ENCODE measurements at places on chromosomes 5 and 9.

- DNase-seq: no peak
Measured at GRCh38 chr5:151208481-151208914, 15.4 kb downstream of the CCDC69 start.

- DNase-seq: no peak
Measured at GRCh38 chr9:69898714-69899209, 78.1 kb downstream of the CFAP95 start.

GRCh38 chr9:81559709-81560108 is 129.6 kb downstream of the TLE1 start:
- DNase-seq: no peak

DNA sequence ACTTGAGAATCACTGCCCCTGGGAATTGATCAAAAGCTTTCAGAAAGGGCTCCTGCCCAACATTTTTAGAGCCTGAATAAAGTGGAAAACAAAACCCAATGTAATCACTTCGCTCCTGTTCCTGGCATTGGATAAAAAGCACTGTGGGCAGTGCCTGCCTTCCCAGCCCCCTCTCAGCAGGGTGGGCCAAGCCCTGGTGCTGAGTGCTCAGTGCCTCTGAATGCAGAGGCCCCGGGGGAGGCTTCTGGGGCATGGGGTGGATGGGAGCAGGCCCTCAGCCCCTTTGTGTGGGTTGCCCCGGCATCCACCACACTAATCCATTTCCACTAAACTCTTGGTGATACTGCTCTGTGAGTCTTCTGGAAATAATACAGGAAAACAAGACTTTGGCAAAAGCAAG is 55.6 kb downstream of the CFAP90 start:
- DNase-seq: no peak

- peak; percentile 61 for DNase-seq
Measured at GRCh38 chr5:138068742-138069600, 14.9 kb upstream of the WNT8A start.

DNA sequence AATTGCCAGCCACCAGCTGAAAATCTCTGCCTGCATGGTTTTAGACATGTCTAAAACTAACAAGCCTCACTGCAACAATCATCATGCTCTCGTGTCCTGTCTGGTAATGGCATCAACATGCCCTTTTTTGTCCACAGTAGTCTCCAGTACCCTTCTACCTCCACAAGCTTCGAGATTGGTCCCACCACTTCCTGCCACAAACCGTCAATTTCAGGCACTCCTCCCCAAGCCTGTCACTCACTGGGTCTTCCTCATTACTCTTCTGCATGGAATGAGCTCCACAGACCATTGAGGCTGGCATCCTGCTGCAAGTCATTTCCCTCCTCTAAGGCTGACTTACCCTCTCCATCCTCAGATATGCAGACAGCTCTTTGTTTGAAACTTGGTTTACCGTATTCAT is 9.0 kb downstream of the LPAR1 start:
- no peak for DNase-seq

- DNase-seq: no peak
Measured at GRCh38 chr5:57335092-57335660, 147.4 kb downstream of the ACTBL2 start.

DNA sequence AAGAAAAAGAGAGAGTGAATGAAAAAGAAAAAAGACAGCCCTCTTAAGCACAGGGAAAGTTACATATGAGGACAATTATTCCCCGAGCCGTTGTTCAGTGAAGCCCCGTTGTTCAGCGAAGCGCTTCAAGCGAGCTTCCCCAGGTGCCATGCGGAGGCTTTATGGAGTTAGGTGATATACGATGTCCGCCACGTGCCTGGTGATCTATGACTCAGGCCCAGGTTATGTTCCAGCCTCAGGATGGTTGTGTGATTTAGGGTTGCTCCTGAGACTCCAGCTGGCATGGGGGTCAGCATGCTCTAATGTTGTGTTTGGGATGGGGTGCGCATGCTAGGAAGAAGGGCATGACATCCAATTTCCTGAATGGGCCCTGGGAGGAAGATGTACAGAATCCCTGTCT is 365.6 kb downstream of the CDK5RAP2 start:
- no peak for DNase-seq

- DNase-seq: no peak
Measured at GRCh38 chr9:32398207-32398606, 13.8 kb downstream of the ACO1 start.

DNA sequence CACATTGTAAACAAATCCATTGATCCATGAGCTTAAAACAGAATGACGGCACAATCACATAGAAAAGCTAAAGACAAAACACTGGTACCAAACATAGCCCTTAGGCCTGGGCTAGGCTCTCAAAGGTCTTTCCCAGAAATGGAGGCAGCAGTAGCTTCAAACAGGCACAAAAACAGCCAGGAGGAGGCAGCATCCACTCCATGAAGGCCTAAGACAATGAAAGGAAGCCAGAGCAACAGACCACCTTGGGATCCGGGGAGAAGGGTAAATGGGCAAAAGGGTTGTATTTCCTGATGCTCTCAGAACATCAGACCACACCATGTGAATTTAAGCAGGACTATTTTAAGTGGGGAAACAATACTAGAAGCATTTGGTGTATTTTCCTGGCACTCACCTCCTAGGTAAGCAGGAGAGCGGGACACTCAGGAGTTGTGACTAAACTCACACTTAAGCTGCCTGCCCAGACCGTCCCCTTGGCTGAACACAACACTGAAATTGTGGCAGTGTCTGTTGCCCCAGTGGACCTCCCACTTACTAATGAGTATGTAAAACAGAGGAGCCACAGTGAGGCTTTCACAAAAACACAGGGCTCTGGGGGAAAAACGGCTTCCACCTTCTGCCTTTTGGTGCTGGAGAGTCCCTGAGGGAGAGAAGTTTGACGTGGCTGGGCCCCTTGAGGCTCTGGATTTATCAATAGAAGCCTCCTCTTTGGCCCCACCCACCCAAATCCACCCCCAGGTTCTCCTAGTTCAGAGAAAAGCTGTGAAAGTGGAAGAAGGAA is 11.9 kb downstream of the GNPDA1 start:
- no peak for DNase-seq

GRCh38 chr9:87510252-87510683 is 12.6 kb downstream of the DAPK1 start:
- DNase-seq: no peak

- DNase-seq: no peak
Measured at GRCh38 chr9:108463932-108464606, 391.7 kb downstream of the ACTL7B start.

DNA sequence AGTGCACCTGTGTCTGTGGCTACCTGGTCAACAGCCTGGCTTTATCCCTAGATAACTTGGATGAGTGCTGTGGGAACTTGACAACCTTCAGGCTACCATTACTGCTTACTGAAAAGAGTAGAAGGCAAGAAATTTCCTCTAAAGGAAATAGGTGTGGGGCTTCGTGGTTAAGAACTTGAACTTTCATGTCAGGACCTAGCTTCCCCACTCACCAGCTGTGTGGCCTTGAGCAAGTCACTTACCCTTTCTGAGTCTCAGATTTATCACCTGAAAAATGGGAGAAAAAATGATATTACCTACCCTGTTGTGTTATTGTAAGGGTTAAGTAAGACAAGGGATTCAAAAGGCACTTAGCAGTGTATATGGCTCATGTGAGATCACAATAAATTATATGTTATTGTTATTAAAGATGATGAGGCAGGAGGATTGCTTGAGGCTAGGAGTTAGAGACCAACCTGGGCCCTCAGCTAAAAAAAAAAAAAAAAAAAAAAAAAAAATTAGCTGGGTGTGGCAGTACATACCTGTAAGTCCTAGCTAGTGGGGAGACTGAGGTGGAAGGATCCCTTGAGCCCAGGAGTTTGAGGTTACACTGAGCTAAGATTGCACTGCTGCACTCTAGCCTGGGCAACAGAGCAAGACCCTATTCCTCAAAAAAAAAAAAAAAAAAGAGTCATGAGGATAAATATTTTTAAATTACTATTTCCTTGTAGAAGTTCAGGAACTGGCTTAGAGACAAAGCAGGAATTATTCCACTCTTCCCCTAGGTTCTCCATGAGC is 97.0 kb upstream of the SPRY4 start:
- DNase-seq: no peak

GRCh38 chr5:54881286-54882005 is 103.9 kb downstream of the ESM1 start:
- DNase-seq: no peak

- no peak for DNase-seq
Measured at GRCh38 chr9:77457916-77458592, 190.1 kb downstream of the GNA14 start.
